ENCODE measurements at places on chromosomes 2 and 18.

- DNase-seq = no peak
Observed at GRCh38 chr18:29560270-29560669, 1383.3 kb upstream of the CDH2 start.

DNA sequence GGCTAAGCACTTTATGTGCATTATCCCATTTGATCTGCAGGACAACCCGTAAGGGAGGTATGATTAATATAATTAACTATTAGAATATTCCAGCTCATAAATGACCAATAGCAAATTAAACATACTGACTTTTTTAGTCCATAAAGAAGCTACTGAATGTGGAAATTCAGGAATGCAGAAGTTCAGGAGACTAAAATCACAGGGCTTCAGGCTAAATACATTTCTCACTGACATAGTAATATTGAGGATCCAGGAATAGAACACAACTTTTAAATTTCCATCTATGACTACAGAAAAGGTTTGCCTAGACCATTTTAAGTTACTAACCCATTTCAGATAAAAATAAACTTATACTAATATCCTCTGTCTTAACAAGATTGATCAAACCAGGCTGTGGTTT, 97.4 kb upstream of the CCDC195 start:
- no peak for DNase-seq

DNA sequence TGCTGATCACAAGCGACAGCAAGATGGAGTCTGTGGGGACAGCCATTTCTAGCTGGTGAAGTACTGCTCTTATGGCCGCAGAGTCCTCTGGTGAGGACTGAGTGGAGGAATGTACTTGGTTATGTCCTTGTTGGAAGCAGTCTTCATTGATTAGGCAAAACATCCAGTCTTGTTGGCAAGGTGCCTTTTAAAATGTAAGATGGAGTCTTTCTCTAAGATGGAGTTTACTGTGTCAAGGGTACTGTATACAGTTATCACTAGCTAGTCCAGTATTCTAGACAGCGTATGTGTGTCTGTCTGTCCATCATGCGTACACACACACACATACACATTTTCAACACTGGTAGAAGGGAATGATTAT, 74.8 kb downstream of the NPAS2 start:
- no peak for DNase-seq

GRCh38 chr18:7626922-7627440, 59.9 kb downstream of the PTPRM start:
- DNase-seq = peak; percentile 77

All from HTR-8/SVneo (cell line).